NCI-H524 treated with DMSO at 0.1 percent for 48 hours (cell line): ENCODE measurements at places on chromosomes 5 and 9.

DNA sequence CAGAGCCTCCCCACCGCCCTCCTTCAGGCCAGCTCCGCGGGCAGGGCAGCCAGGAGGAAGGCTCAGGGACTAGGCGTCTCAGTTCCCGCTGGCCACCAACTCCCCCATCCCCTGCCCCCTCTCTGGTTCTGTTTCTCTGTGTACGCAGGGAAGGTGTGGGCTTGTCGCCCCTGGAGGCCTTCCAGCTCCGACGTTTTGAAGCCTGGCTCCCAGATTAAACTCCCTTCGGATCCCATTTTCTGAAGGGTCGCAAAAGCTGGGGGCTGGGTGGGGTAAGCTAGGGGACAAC is 346 bp downstream of the ATOX1 start:
- no peak for DNase-seq

DNA sequence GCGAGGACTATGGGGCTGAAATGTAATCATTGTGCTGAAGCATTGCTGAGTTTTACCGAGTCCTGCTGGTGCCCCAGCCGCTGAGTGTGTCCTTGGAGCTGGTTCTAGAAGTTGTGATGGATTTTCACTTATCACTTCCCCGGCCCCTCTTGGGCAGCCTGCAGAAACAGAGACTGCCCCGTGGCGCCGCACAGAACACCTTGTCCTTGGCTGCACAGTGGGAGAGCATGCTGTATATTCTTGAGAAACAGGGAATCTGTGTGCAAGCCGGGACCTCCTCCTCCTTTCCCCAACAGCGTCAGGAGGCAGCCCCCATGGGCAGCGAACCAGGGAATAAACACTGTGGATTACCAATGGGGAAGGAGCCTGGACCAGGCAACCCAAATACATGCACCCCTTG is 90.6 kb upstream of the RUFY1 start:
- DNase-seq: no peak

DNA sequence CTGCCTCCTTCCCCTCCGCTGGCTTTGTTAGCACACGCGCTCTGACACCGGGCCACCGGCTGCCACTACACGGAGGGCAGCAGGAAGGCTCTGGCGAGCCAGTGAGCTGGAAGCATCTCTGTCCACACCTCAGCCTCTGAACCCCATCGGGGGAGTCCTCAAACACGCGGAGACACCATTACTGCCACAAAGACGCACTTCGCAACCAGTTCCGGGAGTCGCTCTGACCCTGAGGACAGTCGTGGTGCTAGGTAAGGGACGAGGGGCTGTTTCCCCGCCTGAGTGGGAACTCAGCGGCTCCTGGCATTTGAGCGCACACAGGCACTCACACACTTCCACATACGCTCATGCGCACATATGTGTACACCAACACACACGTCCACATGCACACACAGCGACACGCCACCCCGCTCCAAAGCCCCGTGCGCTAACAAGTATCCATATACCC is 160.0 kb downstream of the C9orf152 start:
- DNase-seq: no peak

DNA sequence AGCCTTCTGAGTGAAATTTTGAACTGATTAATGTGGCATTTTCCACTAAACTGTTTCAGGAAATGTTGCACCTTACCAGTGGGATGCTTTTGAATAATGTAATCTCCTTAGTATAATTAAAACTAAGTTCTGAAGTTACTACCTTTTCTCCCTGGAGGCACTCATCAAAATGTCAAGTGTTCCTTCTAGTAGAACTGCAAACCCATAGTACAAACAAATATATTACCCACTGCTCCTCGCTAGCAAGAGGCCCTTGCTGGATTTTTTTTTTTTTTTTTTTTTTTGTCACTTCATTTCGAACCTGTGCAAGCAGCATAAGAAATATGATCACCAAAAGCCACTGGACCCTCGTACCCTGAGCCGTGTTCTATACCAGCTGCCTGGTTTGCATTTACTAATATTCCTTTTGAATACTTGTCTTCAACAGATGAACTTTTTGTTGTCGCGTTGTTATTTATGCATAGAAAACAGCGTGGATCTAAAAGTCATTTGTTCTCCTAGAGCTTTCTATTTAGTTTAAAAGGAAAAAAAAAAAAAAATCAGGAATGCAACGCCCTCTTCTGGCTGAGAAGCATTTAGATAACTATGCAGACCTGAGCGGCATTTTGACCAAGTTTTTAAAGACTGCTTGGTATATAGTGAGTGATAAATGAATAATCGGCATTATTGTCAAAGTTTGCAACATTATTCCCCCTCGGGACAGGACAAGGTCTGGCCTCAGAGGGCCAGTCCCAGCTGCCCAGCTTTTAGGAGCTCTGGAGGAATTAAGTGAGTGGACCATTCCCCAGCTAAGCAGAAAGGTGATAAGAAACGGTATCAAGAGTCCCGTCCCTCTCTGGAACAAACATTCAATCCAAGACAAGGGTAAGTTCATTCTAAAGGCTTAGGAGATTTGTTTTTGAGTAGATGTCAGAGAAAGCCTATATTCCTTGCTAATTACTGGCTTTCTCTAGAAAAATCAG is 162.5 kb upstream of the KIF2A start:
- DNase-seq: no peak

DNA sequence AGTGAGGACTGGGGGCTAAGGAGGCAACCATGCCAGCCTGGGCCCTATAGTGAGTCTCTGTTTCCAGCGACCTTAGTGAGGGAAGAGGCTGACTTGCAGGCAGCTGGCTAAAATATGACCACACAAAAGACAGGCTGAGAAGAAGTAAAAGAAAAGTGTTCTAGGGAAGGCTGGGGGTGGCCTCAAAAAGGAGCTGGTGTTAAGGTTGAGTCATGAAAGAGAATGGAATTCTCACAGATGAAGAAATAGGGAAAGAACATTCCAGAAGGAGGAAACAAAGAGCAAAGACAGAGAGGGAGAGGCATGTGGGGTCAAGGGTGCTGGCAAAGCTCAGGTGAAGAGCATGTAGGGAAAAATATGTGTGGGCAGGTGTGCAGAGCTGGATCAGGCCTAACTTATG is 302.7 kb upstream of the RFX3 start:
- DNase-seq: no peak

- DNase-seq: no peak
Measured at GRCh38 chr9:98099898-98100297, 19.1 kb downstream of the TRIM14 start.

DNA sequence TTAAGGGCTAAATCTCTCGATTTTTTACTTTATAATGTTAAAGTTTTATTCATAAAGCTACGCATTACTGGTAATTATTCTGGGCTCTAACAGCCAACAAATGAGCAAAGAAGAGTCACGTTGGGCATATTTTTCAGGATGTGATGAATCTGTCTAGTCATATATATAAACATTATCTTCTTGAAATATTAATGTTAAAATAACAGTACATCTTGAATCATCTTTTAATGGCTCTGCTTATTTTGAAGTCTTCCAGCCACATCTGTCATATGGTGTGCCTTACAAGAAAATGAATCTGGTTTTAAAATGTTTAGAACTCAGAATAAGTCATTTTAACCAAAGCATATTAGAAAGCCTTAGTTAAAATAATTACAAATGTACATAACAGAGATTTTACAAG is 96.9 kb downstream of the CWC27 start:
- no peak for DNase-seq

- DNase-seq: no peak
Measured at GRCh38 chr5:107365320-107366109, 305.2 kb downstream of the EFNA5 start.
